ENCODE measurements at places on chromosomes 7 and 10.
A peak's percentile ranks its signal among the peaks of the same experiment; 100 is the strongest.

DNA sequence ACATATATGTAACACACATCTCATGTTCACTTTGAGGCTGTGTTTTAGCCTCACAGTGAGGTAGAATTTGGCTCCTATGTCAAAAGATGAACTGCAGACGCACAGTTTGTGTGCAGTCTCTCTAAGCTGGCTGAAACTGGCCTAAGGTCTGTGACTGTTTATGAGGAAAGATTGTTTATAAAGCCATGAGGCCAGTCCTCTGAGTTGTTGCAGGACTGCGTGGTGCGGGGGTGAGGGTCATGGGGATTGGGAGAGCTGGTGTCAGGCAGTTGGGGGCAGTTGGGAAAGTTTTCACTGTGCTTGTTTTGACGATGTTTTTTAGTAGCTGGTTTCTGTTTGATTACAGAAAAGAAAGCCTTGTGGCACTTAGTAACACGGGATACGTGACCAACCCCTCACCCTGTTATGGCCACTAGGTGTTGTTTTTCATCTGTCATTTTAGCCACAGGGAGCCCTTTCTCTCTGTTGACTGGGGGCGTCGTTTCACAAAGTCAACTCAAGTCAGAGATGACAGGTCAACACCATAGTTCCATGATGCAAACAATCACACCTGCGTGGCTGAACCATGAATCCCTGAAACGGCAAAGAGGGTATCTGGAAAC is 310.9 kb downstream of the CCDC3 start:
- DNase-seq: no peak

GRCh38 chr10:131816157-131816775 is 84.5 kb upstream of the PPP2R2D start:
- DNase-seq: no peak

- DNase-seq: no peak
These were observed 3.5 kb upstream of the ZNF282 start for GRCh38 chr7:149191851-149192250.

DNA sequence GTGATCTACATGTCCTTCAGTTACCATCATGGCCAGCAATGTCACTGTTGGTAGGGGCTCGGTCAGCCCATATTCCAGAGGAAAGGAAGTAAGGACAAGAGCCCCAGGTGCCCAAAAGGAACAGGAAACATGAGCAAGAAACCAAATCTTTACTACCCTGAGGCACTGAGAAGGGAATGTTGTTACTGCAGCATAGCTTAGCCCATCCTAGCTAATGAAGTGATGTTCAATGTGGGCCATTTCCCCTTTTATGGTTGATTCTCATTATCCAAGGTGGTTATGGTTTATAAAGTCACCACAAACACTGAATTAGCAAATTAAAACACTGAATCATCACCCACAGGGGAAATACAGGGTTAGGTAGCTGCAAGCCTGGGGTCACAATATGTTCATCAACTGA is 88.4 kb upstream of the C10orf90 start:
- no peak for DNase-seq

DNA sequence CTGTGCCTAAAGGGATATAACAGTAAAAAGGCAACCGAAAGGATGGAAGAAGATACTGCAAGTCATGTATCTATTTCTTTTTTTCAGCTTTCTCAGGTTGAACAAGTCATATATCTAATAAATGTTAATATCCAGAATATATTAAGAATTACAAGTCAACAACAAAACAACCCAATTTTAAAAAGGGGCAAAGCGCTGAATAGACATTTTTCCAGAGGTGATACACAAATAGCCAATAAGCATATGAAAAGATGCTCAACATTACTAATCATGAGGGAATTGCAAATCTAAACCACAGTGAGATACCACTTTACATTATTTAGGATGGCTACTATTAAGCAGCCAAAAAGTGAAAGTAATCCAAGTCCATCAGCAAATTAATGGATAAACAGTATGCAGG is 23.0 kb downstream of the DBF4 start:
- no peak for DNase-seq

- DNase-seq: peak; percentile 67
These were observed 11.4 kb downstream of the NPVF start for GRCh38 chr7:25216837-25217236.

DNA sequence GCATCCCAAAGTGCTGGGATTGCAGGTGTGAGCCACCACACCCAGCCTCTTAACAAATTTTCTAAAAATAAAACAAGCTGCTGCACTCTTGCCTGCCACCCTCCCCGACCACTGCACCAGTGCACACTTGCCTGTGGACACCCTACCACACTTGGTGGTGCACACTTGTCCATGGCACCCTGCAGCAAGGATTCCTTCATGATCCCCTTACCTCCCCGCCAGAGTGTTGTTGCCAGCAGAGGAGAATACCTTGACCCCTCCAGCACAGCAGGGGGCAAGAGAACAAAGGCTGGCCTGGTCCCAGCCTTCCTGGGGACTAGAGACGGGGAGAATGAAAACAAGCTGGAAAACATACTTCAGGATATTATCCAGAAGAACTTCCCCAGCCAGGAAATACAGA is 65.9 kb upstream of the KCND2 start:
- DNase-seq: no peak

DNA sequence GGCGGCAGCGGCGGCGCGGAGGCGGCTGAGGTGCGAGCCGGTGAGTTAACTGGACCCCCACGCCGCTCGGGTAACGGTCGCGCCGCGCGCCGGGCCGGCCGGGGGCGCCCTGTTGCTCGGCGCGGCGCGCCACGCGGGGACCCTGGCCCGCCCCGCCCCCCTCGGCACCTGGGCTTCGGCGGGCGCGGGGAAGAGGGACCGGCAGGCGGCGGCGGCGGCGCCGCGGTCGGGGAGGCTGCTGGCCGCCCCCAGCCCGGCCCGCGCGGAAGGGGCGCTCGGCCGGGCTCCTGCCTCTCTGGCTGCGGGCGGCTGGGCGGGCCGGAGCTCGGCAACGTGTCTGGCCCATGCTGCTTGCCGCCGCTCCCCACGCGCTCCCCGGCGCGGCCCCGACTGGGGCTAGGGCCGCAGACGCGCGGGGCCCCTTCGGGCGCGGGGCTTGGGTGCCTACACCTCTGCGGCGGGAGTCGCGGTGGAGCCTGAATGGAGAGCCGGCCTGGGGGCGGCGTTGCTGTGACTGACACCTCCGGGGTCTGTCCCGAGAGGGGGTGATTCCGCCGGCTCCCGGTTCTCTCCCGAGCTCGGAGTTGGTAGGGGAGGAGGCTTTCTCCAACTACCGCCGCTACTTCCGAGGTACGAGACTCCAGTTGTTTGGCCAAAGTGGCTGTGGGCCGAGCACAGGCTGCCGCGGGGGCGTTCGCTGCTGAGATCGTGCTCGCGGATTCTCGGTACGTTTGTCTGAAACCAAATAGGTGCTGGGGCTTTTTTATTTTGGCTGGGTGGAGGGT is 494 bp downstream of the PALS2 start:
- peak; percentile 75 for DNase-seq

- DNase-seq: no peak
These were observed 667.8 kb downstream of the PCDH15 start for GRCh38 chr10:54133203-54133602.

GRCh38 chr7:1025743-1026581 is 18.4 kb upstream of the GPR146 start:
- no peak for DNase-seq

GRCh38 chr7:17746020-17746530 is 194.2 kb downstream of the SNX13 start:
- no peak for DNase-seq

DNA sequence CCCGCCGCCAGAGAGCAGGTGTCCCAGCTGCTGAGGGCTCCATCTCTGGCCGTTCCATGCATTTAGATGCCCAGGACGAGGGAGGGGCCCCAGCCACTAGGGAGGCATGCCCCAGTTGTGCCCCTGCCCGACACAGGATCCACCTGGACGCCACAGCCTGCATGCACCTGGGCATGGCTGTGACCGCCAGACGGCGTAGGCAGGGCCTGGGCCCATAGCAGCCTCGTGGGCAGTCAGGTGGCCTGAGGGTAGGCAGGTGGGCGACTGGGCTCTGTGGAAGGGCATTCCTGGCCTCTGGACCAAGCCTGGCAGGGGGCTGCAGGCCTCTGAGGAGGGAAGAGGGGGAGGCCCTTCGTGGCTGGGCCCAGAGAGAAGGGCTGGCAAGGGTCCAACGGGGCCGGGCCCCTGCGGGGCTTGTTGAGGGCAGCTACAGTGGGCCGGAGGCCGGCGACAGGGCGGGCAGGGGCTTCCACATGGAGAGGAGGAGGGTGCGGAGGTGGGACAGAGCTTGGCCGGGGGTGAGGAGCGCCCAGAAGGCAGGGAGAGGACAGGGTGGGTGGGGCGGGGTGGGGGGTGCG is 76.0 kb upstream of the NKX6-2 start:
- no peak for DNase-seq

DNA sequence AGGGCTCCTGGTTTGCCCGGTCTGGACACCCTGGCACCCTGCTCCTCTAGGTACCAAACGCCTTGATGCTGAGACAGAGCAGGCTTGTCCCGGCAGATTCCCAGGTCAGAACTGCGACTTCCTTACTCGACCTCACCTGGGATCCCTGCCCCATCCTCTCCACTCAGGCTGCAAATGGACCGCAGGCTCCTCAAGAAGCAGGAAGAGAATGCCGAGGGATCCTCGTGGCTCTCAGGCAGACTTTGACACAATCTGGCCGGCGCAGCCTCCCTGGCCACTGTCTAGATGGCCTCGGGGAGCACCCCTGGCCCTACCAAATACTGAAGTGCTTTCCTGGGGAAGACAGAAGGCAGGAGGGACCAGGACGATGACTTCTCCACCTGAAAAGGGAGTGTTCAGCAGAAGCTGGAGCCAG is 421 bp upstream of the NODAL start:
- no peak for DNase-seq

- no peak for DNase-seq
These were observed 103.0 kb downstream of the MYOF start for GRCh38 chr10:93378997-93379730.

DNA sequence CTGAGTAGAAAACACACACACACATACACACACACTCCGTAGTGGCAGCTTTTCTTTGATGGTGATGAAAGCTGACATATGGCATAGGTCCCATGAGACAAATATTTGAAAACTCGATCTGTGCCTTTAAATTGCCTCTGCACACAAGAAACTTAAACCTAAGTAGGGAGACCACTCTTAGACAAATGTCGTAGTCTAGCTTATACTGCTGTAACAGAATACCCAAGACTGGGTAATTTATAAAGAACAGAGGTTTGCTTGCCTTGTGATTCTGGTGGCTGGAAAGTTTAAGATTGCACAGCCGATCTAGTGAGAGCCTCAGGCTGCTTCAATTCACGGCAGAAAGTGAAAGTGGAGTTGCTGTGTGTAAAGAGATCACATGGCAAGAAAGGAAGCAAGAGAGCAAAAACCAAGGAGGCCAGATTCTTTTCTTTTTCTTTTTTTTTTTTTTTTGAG is 489.4 kb upstream of the SORCS1 start:
- DNase-seq: peak; percentile 76

- peak; percentile 86 for DNase-seq
These were observed 35.4 kb downstream of the KLF6 start for GRCh38 chr10:3749600-3749999.

- no peak for DNase-seq
These were observed 23.6 kb upstream of the PRSS37 start for GRCh38 chr7:141864765-141865447.

GRCh38 chr10:52558090-52558489 is 214.5 kb downstream of the MBL2 start:
- DNase-seq: no peak

DNA sequence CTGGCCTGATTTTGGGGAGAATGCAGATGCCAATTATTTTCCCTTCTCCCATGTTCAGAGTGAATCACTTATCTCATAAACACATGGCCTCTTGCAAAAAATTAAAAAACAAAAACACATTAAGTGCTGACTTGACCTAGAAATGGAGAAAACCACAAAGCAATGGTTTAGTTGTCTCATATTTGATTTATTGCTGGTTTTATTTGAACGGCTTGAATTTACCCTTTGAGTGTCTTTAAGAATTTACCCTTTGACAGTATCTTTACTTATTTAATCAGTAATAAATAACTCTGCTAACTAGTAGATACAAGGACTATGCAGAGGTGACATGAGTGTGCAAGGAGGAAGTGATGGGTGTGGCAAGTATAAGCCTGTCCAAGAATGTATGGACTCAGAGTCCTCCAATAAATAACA is 68.1 kb upstream of the GSDME start:
- DNase-seq: no peak

DNA sequence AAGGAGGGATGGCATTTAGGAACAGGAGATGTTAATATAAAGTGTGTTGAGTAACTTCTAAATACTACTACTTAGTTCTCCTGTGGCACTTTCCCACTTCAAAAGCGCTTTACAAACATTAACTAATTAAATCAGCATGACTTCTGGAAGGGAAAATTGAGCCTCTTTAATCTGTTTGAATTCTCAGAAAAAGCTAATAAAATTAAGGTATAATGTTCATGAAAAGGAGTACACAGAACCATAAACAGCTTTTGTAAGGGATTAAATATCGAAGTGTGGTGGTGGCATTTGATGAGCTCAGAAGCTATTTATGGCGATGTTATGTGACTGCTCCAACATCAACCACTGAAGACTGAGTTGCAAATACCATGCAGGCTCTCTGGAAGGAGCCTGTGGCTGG is 10.2 kb upstream of the VAX1 start:
- DNase-seq: no peak

GRCh38 chr10:11830836-11831519 is 7.8 kb downstream of the PROSER2 start:
- DNase-seq: no peak

DNA sequence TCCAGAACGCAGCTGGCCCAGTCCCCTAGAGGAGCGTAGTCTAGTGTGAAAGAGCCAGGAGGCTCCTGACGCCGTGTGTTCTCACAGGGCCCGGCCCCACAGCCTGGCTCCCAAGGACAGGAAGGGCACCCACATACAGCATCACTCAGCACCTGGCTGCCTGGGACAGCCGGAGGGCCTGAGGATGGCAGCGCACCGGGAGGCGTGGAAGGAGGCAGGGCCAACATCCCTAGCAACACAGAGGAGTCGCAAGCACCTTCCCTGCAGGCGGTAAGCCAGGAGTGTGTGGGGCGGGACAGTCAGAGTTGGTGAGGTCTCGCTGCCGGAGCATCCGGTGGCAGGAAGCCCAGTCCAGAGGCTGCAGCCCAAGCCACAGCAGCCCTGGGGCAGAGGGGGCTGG is 125.8 kb downstream of the MAD1L1 start:
- DNase-seq: no peak

DNA sequence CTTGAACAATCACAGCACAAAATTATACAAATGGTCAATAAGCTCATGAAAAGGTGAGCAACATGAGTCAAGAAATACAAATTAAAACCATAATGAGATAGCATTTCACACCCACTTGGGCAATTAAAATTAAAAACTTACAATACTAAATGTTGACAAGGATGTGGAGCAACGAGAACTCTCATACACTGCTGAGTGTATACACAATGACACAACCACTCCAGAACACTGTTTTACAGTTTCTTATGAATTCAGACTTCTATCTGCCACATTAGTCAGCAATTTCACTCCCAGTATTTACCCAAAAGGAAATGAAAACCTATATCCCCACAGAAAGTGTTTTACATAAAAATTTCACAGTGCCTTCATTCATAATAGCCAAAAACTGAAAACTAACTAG is 31.1 kb downstream of the GDI2 start:
- no peak for DNase-seq

- DNase-seq: peak; percentile 5
These were observed 311.9 kb upstream of the SORCS1 start for GRCh38 chr10:107476408-107476807.

GRCh38 chr7:142279601-142280000 is 21.7 kb upstream of the PRSS58 start:
- DNase-seq: no peak

- DNase-seq: peak; percentile 71
These were observed 79.7 kb upstream of the MACROH2A2 start for GRCh38 chr10:69972981-69973397.

All from foreskin fibroblast (primary cell).